A549 (cell line): ENCODE measurements at places on chromosomes 7 and 10. TPM values are rescaled to one million over a fixed set of nuclear protein-coding genes. Genes with fewer than 3 reads are reported as not detected.

GRCh38 chr10:120422457-120422856, 34.6 kb upstream of the PLPP4 start:
- DNase-seq: no peak

GRCh38 chr7:119343289-119343688, 929.7 kb upstream of the KCND2 start:
- no peak for DNase-seq

GRCh38 chr10:44390585-44391072, 5.7 kb upstream of the CXCL12 start:
- no peak for DNase-seq

DNA sequence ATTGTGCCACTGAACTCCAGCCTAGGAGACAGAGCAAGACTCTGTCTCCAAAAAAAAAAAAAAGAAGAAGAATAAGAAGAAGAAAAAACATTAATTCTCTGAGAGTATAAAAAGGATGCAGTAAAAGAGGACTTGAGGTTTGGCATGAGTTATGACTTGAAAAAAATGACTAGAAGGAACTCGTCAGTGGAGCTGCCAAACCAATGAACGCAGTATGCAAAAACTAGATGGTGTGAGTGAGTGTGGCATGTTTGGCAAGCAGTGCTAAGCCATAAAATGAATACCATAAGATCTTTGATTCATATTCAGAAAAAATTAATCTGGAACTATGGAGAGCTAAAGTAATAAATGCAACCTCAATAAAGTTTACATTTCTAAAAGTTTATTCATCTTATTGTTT, 68.6 kb upstream of the MEOX2 start:
- no peak for DNase-seq

DNA sequence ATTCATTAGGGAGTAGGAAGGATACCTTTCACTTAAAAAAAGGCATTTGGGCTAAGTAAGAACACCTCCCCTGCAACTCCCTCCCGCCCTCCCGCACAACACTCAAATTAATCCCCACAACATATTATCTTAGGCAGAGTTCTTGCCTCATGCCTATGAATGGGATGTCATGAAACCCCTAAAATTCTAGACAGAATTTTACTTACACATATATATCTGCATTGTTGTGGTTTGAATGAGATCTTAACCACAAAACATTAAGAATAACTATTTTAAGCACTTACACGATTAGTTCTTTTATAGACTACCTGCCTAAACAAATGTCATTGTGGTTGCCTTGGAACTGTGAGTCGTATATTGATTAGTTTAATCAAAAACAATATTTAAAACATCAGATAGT, 4.5 kb upstream of the ITGB1 start:
- no peak for DNase-seq

DNA sequence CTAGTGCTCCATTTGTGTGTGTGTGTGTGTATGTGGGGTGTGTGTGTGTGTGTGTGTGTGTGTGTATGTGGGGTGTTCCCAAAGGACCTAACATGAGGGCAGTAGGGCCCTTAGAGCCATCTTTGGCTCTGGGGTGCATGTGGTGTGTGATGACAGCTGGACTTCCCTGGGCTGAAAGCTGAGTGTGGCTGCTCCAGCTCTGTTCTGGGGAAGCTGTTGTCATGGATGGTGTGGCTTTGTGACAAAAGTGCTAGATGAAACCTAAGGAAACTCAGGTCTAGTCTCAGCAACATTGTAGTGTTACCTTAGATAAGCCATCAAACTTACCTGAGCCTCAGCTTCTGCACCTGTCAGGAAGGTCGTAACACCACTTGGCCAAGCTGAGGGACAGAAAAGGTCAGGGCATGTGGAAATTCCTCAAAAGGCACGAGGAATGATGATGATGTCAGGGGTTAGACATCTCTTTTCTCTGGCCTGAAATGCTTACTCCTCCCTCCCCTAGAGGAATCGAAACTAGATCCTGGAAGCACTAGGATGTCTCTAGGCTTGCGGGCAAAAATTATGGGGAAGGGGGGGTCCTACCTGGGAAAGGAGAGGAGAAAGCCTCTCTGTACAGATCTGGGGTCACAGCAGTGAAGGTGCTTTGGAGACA, 115.4 kb downstream of the RPS24 start:
- peak; percentile 6 for DNase-seq

GRCh38 chr10:127102176-127102575, 94.2 kb downstream of the INSYN2A start:
- no peak for DNase-seq

Gene PHKG1
- polyA plus RNA-seq: 0.77 to 1.2 TPM (median 1.0 TPM) in 3 replicates

GRCh38 chr7:147861945-147862344, 728.6 kb upstream of the C7orf33 start:
- no peak for DNase-seq

DNA sequence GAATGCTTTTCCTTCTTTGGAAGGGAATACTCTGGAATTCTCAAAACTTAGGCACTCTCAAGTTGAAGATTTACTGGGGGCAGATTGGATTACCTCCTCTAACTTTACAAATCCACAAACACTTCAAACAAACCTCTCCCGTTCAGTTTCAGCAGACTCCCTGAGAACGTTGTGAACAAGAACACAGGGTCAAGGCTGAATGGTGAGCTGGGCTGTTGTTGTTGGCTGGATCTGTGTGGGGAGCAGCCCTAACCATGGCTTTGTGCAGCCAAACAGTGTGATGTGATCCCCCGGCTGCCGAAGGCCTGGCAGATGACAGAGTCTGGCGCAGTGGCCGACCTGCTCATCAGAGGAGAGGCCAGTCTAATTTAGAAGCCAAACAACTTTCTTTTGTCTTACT, 93.1 kb downstream of the BMPER start:
- DNase-seq: no peak

DNA sequence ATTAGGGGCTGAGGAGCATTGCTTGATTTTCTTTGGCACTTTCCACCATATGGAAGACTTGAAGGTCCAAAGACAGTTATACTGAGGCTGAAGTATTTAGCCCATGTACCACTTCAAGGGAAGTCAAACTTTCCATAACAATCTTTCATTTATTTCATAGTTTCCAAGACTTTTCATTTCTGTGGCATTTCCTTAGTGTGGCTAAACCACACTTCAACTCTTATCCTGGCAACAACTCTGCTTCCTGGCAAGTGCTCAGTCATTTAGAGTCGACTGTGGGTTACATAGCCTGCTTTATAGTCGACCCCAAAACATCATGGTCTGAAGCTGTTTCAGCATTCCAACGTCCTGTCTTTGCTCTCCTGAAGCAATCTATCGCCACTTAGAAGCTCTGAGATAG, 343.0 kb upstream of the SEMA3D start:
- no peak for DNase-seq

GRCh38 chr10:72948762-72949161, 5.8 kb downstream of the PLA2G12B start:
- DNase-seq: no peak

GRCh38 chr7:96870934-96871333, 134.4 kb upstream of the DLX6 start:
- DNase-seq: no peak

Gene LIMK1
- 28.9 to 31.8 TPM (median 28.9 TPM) in 3 replicates for polyA plus RNA-seq

DNA sequence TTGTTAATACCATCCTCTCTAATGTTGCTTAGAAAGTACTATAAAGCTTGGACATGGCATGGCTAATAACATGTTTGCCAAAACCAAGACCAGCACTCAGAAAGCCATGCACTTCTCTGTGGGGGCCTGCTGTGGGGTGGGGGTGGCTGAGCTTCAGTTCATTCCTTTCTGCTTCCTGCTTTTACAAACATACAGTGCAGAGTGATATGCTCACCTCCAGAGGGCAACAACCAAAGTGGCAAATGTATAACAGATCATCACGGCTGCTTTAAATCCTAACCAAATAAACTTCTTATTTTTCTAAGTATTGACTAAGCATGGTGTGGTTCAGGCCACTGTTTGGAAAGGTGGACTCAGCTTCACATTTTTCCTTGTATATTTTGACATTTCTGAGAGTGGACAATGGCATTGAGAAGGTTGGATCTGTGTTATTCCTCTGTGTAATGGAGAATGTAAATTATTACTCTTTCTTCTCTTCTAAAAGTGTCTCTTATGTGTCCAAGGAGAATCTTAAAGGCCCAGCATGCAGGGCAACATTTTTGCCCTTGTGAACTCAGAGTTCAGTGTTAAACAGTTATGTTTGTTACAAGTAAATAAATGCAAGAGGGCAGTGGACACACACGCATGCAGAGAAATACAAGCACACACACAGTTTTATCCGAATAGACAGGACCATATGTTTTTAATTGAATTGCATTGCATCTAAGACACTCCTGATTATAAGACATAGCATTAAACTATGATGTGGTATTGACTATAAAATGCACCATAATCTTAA, 186.1 kb downstream of the HERPUD2 start:
- DNase-seq: peak; percentile 10

- DNase-seq: peak; percentile 92
These were observed 72.9 kb upstream of the CAV2 start for GRCh38 chr7:116426428-116427156.

DNA sequence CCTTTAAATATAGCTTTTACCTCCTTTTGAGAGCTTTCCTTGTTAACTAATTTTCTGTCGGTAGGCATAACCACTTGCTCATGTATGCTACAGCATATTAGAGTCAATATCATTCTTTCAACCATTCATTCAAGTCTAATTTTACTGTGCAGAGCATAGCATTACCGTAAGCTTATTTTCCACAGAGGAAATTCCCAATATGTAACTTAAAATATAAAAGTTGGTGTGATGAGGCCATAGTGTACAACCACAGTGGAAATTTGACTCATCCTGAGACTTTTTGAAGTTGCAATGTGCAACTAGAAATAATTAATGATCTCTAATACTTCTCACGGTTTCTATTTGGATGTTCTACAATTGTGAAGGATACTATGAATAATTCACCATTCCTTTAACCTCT, 80.6 kb upstream of the KLF6 start:
- no peak for DNase-seq

Gene ZNF33A
- 11.6 to 15.6 TPM (median 13.5 TPM) in 3 replicates for polyA plus RNA-seq

DNA sequence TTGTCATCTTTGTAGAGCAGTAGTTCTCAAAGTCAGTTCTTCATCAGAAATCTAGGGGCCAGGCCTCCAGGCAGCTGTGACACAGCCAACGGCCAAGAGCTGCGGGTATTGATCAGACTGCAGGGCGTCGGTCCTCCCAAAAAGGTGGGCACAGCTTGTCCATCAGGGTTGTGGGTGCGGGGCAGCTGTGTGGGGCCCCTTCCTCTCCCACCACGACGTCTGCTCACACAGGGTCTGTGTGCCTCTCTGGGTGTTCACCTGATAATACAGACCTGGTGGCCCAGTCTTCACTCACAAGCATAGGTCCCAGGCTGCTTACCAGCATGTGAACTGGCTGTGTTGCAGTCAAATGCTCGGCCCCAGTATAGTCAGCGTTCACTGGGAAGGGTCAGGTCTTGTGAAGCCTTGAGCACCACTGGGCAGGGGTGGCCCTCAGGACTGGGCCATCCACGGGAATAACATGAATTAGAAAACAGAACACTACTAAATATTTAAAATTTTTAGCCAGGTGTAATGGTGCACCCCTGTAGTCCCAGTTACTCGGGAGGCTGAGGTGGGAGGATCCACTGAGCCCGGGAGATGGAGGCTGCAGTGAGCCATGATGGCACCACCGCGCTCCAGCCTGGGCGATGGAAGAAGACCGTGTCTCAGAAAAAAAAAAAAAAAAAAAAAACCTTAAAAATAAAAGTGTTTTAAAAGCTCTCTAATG, 102.8 kb upstream of the DIP2C start:
- no peak for DNase-seq

GRCh38 chr7:104231054-104232046, 23.5 kb upstream of the ORC5 start:
- DNase-seq: peak; percentile 56

Gene AKR1D1
- 0.06 TPM in 1 of 3 replicates, not detected in the others for polyA plus RNA-seq

GRCh38 chr7:36735172-36735571, 10.9 kb upstream of the AOAH start:
- no peak for DNase-seq

Gene SYT15
- 2.8 to 3.6 TPM (median 3.2 TPM) in 3 replicates for polyA plus RNA-seq

DNA sequence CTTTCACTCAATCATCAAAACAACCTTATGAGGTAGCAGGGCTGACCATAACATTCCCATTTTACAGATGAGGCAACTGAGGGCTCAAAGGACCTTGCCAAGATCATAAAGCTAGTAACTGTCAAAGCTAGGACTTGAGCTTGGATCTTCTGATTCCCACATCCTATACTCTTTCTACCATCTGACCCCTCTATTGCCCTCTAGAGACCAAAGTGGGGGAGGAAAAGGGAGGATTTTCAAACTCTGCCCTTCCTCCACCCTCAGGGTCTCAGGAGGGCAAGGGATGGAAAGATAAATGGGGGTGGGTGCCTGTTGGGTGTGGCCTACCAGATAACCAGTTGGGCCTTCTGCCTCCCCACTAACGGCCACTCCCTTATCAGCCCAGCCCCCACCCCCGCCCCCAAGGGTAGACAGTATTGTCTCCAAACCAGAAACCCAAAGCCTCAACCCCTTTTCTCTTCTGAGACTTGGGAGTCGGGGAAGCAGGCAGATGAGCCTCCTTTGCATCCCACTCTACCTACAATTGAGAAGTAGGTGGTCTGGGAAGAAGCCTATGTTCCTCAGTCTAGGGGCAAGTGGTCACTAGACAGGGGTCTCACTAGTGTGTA, 7.9 kb downstream of the LDB1 start:
- no peak for DNase-seq

- DNase-seq: no peak
These were observed 21.1 kb downstream of the FAM53B start for GRCh38 chr10:124722798-124723783.

DNA sequence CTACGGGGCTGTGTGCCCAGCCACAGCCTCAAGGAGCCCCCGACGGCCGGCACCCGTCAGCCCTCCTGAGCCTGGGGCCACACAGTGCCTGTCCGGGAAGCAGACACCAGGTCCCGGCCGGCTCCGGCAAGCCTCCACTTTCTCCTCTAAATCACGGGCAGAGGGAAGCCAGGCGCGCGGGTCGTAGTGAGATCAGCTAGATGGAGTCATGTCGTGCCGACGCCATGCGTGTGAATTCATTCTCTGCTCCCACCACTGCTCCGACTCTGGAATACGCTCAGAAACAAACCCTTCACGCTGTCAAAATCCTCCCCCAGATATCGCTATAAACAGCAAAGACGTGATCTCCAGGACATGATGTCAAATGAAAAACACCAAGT, 93.7 kb upstream of the DNAAF5 start:
- no peak for DNase-seq

Gene FZD1
- polyA plus RNA-seq: 1.2 to 1.4 TPM (median 1.2 TPM) in 3 replicates

- DNase-seq: no peak
These were observed 240.2 kb downstream of the MAD1L1 start for GRCh38 chr7:1992554-1992953.

GRCh38 chr7:138477081-138477578, 17.1 kb downstream of the TRIM24 start:
- DNase-seq: no peak

Gene NRAP
- not detected in 3 replicates for polyA plus RNA-seq

Gene ADAM22
- polyA plus RNA-seq: 0.29 to 0.53 TPM (median 0.52 TPM) in 3 replicates

DNA sequence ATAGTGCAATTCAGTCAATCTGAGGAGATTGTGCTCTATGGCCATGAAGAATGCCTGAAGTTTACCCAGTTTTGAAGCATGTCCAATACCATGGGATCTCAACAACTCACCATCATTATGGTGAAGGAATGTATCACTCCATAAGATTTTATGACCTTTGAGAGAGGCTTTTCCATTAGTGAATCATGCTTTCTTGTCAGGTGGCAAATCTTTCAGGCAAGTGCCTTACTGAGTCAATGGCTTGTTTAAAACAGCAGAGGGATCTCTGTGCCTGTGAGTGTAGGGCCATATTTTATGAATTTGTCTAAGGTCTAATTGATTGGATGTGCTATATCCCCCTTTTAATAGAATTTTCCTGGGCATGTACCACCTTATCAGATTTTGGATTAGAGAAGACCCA, 131.5 kb downstream of the CCDC7 start:
- DNase-seq: no peak
